ENCODE measurements at places on chromosomes 6 and 20.

GRCh38 chr6:152004036-152004566 lies 196.6 kb downstream of the ESR1 start:
- no peak for DNase-seq

- no peak for DNase-seq
These were observed 24.7 kb upstream of the HIVEP1 start for GRCh38 chr6:11987386-11987785.

GRCh38 chr6:42197555-42198362 lies 3.0 kb upstream of the GUCA1B start:
- peak; percentile 69 for DNase-seq

- no peak for DNase-seq
These were observed 1285.8 kb upstream of the CITED2 start for GRCh38 chr6:140660295-140660694.

DNA sequence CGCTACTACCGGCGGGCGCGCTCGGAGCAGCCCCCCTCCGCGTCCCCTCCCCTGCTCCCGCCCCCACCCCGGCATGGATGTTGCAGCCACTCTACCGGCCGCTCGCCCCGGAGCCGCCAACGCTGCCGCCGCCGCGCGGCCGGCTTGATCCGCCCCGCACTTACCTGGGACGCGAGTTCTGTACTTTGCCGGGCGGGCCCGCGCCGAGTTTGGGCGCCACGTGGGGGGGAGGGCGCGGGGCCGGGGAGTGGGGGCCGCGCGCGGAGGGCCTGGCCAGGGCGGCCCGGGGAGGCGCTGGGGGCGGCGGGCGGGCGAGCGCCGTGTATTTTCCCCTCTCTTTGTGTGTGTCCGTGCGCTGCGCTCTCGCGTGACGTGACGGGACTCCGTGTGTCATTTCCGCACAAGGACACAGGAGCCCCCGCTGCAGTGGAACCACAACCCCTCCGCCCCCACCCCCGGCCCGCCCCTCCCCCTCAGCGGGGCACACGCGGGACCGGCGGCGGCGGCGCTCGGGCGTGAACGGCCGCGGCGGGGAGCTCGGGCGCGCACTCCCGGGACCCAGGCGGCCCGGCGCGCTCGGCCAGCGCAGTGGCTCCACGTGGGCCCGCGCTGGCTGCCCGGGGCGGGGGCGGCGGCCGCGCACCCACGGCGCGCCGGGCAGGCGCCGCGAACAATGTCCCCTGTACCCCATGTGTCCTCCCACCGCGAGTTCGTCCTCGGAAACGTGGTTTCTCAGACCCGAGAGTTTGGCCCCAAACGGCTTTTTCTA lies at the start of gene BEND3:
Gene BEND3 (minus strand): TSS at position 590 of the 769 bp plus-strand sequence. CDS start 16,230 bp downstream, outside the sequence.
- DNase-seq = peak; percentile 63

Data from Daoy (cell line).